ENCODE measurements at places on chromosomes 2 and 18.

GRCh38 chr2:17976871-17977746 lies 98.6 kb downstream of the KCNS3 start:
- no peak for DNase-seq

DNA sequence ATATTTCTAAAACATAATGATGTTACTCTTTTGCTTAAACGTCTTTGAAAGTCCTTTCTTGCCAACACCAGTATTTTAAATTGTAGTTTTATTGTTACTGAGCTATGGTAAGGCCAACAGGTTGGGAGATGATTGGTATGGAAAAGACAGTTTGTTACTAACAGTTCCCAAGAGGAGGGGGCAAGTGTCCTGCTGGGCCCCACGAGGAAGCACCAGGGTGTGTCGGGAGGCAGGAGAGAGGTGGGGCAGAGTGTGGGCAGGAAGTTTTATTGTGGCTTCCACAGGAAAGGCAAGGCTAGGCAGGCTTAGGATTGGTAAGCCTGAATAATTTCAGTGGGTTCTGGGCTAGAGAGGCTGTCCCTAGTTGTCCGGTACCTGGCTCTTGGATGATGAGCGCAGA lies 134.3 kb downstream of the SOCS6 start:
- no peak for DNase-seq

- DNase-seq = no peak
Measured at GRCh38 chr2:201383136-201383535, 26.0 kb upstream of the FLACC1 start.

GRCh38 chr2:105773568-105773967 lies 28.9 kb downstream of the NCK2 start:
- no peak for DNase-seq

GRCh38 chr2:196528486-196529223 lies 110.9 kb upstream of the CCDC150 start:
- DNase-seq = no peak

DNA sequence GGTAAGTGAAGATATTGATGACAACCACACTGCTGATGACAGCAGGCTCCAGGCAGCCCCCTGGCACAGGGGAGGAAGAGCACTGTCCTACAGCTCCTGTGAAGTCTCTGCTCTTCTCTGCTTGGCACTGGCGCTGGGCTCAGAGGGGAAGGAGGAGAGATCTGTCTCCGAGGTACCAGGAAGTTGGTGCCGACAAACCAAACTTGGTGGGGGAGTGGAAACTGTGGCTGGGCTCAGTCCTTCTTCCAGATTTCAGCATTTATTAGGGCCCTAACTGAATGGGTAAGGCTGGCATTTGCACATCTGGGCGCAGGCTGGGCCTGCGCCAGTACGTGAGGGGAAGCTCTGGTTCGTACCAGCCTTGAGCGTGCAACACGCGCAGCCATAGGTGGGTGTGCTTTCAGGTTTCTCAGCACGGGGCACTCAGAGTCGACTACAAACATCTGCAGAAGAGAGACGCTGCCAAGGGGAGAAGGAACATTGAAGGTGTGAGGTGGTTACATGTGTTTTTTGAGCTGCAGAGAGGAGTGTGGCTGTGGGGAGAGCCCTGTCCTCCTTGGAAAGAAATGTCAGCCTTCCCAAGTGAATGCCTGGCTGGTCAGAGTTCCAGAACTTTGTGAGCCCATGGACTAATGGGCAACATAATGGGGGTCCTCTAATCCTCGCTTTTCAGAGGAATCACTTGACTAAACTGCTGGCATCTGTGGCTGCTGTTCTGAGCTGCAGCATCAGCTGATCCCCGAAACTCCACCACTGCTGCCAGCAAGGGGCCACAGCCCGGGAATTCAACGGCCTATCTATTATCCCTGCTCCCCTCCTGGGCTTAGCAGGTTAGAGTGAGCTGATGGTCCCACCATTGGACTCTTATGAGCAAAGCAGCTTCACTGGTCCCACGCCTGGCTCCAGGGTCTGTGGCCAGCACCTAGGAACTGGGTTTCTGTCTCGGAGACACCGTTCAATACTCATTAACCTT lies 55.2 kb upstream of the SEMA4C start:
- no peak for DNase-seq

DNA sequence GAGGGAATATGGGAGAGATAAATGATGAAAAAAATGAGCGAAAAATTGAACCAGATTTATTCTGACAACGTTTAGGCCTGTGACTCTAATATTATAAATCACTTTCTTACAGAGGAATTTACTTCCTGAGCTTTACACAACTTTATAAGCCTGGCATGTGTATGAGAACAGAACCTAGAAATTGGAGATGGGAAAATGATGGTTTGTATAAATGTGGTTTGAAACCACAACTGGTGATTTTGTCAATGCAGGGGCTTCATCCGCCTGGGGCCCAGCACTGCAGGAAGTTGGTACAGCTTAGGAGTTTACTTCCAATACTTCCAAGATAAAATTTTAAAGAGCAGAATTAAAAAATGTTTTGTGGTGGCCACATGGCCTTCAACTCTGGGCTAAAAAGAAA lies 82.3 kb downstream of the VAPA start:
- DNase-seq = no peak

GRCh38 chr18:68288408-68288807 lies 426.5 kb downstream of the TMX3 start:
- no peak for DNase-seq

DNA sequence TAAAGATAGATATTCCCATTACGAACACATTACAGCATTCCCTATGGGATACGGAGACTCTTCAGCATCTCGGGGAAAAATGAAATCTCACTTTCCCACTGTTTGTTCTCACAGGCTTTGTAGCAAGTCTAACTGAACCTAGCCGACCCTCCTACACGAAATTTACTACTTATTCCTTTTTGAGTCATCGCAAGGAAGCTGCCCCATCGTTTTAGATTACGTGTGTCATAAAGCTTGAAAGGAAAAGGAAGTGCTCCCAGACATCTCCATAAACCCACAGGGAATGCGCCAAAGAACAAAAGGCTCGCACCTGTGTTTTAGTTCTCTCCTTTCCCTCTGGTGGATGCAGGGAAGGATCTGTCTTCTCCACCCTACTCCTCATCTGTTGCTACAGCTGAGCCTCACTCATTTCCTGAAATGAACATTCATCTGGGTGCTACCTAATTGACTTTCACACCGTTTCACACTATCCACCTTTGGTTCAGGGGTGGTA lies 76.2 kb upstream of the STK39 start:
- no peak for DNase-seq

DNA sequence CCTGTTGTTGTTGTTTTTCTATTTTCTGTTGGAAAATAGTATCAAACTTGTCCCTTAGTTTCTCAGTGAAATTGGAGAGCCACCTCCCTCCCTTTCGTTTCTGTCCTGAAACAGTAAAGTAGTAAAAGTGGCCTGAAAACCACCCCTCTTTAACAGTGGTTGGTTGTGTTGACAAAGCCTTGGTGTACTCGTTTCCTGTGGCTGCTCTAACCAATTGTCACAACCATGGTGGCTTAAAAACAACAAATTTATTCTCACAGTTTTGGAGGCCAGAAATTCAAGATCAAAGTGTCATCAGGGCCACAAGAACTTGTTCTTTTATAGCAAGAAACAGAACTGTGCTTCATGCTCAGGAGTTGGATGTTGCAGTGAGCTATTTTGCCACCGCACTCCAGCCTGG lies 4.0 kb upstream of the DYSF start:
- DNase-seq = no peak

DNA sequence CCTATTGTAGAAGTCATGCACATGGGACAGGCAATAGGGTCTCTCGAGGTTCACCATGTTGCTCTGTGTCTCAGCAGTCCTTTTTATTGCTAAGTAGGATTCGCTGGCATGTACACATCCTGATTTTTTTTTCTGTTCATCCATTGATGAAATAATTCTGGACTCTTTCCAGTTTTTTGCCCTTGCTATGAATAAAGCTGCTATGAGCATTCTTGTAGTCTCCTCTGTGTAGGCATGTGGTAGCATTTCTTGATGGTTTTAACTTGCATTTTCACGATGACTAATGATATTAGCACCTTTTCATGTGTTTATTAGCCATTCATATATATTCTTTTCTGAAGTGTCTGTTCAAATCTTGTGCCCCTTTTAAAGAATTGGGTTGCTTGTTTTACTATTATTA lies 65.8 kb upstream of the EDAR start:
- DNase-seq = no peak

DNA sequence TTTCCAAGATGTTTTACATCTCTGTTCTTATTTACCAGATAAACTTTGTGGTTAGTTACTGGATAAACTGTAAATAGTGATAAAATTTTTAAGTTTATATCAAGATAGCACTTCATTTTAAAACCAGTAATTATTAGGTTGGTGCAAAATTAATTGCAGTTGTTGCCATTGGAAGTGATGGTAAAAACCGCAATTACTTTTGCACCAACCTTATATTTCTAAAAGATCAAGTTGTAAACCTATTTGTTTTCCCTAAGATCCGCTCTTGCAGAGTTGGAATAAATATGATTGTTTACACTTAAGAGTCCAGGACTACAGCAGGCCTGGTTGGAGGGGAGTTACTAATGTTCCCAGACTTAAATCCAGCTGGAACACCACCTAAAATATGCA lies 479 bp upstream of the AOX1 start:
- no peak for DNase-seq

GRCh38 chr2:217823626-217824025 lies 179.2 kb downstream of the TNS1 start:
- no peak for DNase-seq

- DNase-seq = no peak
Measured at GRCh38 chr2:157995117-157995516, 106.6 kb upstream of the UPP2 start.

DNA sequence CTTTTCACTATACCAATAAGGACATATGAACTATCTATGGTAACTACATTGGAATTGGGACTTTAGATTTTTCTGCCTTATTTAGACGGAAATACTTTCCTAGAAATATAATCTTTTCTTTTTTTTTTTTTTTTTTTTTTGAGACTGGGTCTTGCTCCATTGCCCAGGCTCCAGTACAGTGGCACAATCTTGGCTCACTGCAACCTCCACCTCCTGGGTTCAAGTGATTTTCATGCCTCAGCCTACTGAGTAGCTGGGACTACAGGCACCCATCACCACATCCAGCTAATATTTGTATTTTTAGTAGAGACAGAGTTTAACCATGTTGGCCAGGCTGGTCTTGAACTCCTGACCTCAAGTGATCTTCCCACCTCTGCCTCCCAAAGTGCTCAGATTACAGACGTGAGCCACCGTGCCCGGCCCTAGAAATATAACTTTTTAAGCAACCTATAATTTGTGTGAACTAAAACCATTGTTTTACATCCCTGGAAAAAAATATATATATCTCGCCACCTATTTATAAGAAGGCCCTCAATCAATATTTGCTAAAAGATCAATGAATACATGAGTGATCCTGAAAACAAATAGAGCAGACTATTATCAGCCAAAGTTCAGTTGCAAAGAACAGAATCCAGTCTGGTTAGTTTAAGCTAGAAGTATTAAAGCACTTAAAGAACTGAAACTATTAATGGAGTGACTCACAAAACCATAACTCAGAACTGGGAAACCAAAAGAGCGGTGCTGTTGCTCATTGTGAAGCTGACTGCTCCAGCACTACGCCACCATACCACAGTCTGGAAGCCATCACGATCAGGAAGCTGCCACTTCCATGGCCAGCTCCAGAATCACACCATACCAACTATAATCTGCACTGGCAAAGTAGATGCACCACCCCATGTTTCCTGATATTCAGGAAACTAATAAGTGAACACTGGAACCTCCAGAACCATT lies 8.4 kb upstream of the HNRNPLL start:
- DNase-seq = no peak

DNA sequence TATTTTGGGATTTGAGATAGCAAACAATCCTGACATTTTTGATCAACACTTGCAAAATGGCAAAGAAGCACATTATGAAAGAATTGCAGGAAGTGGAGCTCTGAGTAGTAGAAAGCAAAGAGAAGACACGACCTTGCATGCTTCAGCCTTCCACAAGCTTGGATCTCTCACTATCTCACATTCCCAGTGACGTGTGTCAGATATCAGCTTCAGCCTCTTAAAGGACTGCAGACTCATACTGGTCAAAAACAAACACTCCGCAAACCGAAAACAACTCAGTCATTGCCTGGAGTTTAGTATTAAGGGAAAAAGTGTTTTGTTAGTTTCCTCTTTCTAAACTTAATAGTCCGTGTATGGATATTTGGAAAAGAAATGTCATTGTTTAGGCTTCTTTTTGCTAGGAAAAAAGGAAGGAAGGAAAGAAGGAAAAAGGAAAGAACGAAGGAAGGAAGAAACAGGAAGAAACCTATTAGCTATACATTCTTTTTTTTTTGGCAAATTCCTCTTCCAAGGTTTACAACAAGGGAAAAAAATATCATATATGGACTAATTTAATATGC lies 32.6 kb upstream of the SLC40A1 start:
- DNase-seq = no peak

GRCh38 chr2:27264253-27264752 lies 1.5 kb upstream of the SLC30A3 start:
- DNase-seq = no peak

GRCh38 chr18:4394700-4395099 lies 60.4 kb downstream of the DLGAP1 start:
- no peak for DNase-seq

DNA sequence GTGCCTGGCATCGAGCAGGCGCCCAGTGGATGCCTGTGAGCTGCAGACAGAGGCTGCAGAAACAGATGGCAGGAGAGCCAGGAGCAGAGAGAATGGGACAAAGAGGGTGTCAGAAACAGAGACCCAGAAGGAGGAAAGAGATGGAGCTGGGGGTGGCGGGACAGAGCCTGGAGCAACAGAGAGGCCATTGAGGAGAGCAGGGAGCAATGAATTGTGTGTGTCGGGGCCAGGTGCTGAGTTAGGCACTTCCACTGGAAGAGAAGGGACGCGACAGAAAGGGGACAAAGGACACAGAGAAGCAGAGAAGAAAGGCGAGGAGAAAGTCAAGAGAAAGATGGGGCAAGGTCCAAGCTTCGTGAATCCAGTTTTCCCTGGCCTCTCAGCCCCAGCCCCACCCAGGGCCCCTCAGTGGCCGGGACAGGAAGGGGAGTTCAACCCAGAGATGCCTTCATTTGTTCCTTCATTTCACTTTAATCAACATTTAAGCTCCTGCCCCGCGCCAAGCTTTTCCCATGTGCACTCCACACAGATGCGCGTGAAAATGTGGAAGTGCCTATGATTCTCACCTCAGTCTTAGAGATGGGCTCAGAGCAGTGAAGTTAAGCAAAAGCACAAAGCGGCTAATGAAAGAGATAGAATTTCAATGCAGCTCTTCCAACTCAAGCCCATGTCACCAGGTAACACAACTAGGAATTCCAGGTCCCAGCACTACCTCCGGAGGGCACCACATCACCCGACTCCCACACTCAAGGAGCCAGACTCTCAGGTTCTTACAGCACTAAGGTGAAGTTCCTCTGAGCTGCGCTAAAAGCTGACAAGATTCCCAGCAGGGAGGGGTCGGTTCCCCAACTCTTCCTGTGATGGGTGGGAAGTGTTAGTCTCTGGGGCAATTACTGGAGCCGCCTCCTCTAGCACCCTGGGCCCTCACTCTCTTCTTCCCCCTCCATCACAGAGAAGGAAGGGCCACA lies 55.1 kb downstream of the TNS1 start:
- DNase-seq = no peak

All from stimulated activated CD8-positive, alpha-beta memory T cell treated with anti-CD3 and anti-CD28 coated beads, Interleukin-15, amount 100 ng/mL, for 4 hours (primary cell).